Choroid plexus epithelial cell (primary cell): ENCODE measurements at places on chromosomes 2 and 18.

- DNase-seq = no peak
Observed at GRCh38 chr2:18871430-18871829, 282.1 kb upstream of the NT5C1B start.

- DNase-seq = no peak
Observed at GRCh38 chr2:205543262-205543843, 138.9 kb upstream of the NRP2 start.

- DNase-seq = peak; percentile 33
Observed at GRCh38 chr2:204794624-204795023, 249.3 kb downstream of the PARD3B start.

DNA sequence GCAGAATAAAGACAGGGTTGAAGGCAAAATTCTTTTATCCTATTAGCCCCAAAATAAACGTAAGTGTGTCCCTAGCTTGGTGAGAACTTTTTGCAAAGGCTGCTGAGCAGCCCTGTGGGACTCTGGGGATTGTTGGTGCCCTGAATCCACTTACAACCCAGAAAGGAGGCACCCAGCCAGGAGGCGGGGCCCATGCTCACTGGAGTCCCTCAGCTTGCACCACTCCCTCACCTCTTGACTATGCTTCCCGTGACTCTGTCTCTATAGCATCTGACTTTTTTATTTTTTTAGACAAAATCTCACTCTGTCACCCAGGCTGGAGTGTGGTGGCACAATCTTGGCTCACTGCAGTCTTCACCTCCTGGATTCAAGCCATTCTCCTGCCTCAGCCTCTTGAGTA is 15.8 kb upstream of the COL6A3 start:
- DNase-seq = peak; percentile 42

DNA sequence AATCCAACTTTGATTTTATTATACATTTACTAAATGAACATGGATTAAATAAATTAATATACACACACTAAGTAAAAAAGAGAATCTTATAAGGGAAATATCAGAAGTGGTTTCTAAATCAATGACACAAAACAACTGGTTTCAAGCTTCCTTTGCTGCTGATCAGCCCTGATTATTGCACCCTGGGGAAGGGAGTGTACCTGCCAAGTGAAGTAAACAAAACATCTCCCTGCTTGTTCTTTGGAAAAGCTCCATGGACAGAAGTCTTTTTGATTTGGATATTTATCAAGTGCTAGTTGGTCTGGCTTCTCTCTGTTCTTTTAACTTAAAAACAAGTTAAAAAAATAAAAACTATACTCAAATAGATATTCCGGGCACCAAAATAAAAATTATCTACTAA is 190.1 kb downstream of the PDE11A start:
- no peak for DNase-seq

- peak; percentile 90 for DNase-seq
Observed at GRCh38 chr2:166234112-166234846, 106.5 kb upstream of the SCN1A start.

DNA sequence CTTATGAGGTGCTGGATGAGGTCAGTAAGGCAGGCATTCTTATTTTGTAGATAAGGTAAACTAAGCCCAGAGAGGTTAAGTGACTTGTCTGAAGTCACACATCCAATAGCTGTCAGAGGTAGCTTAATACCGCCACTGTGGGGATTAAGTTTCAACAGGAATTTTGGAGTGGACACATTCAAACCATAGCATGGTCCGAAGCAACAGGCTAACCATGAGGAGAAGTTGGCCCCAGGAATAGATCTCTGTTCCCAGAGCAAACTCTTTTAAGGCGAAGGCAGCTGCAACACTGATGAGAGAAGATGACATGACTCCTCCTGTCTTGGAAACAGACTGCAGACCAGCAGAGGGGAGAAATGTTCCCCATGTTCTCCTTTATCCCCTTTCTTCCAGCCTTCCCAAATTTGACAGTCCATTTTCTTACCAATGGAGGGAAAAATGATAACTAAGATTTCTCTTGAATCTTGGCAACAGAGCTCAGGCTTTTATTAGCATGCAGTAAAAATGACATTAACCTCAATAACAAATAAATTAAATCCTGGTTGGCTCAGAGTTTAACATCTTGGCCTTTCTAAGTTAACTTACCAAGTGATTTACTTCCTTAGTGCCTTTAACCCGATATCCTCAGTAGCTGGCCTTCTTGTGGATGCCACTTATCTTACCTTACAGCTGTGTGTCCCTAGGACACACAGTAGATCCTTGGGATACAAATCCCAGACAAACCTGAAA is 67.9 kb upstream of the STPG4 start:
- DNase-seq = no peak

DNA sequence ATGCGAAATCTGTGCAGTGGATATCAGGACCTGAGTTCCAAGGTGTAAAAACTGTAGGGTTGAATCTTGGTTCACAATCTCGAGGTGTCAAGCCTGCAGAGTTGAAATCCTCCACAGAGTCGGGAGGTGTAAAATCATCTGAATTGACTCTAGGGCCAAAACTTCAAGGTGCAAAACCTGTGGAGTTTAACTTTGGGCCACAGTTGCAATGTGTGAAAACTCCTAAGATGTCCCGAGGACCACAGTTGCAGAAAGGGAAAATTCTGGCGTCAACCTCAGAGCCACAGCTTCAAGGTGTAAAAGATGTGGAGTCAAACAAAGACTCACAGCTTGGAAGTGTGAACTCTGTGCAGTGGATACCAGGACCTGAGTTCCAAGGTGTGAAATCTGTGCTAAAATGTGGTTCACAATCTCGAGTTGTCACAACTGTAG is 9.8 kb upstream of the ZNF512 start:
- no peak for DNase-seq

DNA sequence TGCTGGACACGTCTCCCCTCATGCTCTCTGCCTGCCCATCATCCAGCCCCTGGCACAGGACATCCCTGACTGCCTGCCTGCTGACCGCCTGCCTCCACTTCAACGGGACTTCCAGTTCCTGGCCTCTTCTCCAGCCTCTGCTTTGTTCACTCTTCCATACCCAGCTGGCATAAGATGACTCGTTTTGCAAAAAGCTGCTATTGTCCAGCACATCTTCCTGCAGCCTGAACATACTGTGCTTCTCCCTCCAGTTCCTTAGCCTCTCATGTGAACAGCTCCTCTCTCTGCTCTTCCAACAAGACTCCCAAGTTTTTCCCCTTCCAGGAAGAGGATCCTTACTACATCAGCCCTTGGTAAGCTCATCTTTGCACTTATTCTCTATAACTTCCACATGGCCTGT is 62.4 kb upstream of the SKOR2 start:
- no peak for DNase-seq

DNA sequence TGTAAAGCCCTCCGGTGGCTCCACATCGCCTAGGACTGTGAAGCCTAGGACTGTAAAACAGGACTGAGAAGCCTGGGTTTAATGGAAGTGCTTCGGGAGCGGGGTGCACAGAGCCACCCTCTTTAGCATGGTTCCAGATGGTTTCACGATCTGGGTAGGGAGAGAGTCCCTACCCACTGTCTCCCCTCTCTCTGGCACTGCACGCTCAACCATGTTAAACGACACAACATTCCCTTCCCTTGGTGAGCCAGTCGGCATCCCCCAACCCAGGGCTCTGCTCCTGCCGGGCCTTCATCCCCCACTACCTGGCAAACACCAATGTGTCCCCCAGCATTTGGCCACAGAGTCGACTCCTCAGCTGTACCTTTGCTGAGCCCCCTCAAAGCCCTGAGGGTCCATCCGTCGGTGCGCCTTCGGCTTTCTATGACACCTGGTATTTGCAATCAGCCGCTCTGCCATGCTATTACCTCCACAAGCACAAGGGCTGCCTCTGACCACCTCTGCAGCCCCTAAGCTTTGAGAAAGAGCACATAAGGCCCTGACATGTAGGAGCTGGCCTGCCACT is 1.1 kb downstream of the COPS9 start:
- DNase-seq = no peak

DNA sequence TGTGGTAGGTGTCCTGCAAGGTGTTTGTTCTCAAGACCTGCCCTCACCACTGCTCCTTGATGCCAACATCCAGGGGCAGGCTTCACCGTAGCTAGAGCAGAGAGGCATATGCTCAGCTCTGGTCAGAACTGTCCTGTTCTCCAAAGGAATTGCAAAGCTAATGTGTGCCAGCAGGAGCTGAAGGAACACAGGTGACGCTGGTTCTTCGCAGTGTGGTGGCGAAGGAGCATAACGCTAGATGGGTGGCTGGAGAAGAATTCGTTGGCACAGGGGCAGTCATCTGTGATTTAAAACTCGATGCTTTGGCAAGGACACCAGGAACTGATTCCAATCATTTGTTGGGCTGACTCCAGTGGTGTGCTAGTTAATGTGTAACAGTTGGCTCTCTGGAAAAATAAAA is 11.4 kb upstream of the PER2 start:
- no peak for DNase-seq

GRCh38 chr2:53445383-53446070 is 322.1 kb upstream of the CHAC2 start:
- peak; percentile 34 for DNase-seq

DNA sequence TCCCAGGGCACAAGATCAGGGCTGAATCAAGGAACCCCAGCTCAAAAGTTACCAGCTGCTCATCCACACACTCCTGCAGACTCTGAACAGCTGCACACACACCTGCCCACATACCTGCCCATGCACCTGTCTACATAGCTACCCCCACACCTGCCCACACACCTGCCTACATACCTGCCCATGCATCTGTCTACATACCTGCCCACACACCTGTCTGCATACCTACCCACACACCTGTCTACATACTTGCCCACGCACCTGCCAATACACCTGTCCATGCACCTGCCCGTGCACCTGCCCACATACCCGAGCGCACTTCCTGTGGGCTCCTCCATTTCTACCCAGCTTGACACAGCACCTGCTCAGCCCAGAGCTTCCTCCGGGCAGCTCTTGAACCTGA is 122.8 kb upstream of the AGAP1 start:
- no peak for DNase-seq

DNA sequence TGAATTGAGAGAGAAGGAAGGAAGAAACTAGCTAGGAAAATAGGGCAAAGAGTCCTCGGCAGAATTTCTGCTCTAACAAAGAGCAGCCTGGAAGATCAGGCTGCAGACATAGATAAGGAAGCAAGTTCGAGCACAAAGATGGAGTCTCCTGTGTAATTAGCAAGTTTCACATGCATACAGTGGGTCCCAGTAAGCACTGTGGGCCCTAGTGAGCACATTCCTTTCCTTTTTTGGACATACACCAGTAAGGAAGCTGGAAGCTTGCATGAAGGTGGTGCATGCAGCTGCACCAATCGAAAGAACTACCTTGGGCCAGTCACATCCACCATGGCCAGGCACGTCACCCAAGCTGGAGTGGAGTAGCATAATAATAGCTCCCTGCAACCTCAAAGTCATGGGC is 109.7 kb downstream of the NOL4 start:
- no peak for DNase-seq

DNA sequence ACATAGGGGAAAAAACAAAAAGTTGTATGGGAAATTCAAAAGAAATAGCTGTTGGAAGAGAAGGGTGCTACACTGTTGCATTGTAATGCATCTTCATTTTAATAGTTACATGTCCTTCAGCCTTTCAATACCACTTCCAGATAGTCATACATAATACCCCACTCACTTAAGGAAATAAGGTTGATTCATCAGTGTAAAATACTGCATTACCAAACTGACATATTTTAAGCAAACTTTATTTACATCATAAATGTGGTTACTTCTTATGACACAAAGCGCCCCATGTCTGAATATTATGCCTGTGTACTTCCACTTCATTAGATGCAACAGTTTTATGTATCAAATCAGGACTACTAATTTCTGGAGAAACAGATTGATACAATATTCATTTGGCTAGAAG is 4.5 kb downstream of the RBMS1 start:
- no peak for DNase-seq

DNA sequence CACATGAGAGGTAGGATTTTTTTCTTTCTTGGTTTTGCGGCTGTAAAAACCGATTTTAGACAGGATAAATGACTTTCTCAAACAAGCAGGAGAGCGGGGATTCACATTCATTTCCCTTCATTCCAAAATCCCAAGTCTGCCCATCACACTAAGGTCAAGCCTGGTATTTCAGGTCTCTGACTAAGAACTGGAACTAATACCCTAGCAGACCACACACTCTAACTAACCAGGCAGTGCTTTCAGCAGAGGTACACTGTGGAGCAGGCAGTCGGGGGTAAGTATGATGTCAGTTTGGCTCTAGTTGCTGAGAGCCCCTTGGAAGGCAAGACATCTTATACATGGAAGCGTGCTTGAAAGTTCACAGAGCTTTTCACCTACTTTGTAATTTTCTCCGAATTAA is 128.1 kb upstream of the LHCGR start:
- DNase-seq = peak; percentile 9

DNA sequence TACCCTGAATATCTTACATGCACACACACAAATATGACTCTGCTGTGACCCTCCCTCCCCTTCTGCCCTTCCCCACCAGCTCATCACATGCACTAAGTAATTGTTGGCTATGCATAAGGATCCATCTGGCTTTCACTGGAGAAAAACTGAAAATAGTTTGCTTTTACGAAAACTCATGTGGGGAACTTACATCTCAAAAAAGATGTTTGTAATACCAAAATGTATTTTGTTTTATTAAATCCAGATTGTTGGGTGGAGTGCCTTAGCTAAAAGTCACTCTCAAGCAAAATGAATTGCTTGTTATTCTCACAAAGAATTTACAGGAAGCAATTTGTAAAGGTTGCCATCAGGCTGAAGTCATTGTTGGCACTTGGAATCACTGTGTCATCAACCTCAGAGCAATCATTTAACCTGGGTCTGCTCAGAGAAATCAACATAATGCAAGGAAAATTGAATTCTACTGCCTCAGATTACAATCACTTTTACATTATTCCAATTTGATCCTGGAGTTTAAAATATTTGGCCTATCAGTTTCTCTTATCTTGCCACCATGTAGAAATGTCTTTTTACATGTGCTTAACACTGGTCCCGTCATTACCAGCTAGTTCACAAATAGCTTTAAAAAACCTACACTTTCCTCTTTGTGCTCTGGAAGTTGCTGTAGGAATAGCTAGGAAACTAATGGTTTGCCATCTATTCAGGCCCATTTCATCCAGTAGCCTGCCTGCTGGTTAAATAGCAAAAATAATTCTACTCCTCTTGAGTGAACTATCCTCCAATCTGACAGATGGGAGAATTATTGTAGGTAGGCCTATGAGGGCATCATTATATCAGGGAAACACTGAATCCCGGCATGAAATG is 90.3 kb upstream of the TMEM17 start:
- no peak for DNase-seq

GRCh38 chr2:144469798-144470197 is 50.1 kb downstream of the ZEB2 start:
- no peak for DNase-seq

- no peak for DNase-seq
Observed at GRCh38 chr2:130726614-130727180, 2.2 kb upstream of the GPR148 start.

GRCh38 chr2:186724736-186725135 is 30.9 kb downstream of the FAM171B start:
- DNase-seq = peak; percentile 30

DNA sequence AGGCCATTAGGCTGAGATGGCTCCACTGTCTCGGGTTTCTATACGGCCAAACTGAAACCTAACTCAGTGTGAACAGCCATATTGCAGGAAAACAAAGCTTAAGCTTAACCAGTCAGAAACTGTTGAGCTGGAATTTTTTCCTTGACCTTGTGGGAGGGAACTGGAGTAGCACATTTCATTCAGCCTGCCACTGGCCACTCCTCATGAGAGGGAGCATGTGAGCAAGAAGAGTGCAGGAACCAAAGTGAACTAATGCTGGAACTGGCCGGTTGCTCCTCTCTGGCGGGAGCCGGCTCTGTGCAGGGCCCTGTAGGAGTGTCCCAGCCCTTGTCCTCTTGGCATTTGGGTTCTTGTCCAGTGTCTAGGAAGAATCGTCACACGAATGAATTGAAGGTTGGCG is 5.9 kb upstream of the POLE4 start:
- DNase-seq = peak; percentile 27
